ENCODE measurements at places on chromosomes 1 and 21. TPM values are rescaled to one million over a fixed set of nuclear protein-coding genes. Genes with fewer than 3 reads are reported as not detected.
A peak's percentile ranks its signal among the peaks of the same experiment; 100 is the strongest.

DNA sequence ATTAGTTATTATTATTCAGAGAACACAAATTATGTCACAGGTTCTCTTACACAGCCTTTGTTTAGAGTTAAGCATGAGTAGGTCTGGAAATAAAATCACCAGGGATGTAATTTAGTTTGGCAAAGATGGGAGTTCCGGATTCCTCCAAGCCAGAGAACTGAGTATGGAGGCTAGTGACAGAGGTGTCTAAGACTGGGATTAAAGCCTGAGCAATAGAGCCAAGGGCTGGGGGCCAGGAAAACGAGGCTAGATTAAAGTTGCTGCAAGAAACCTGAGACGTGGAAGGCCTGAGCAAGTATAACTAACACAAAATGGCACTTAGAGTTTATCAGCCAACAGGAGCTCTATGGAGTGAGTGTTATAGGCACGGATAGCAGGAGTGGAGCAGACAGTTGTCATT lies 381.6 kb downstream of the SRGAP2C start:
- H3K27me3 ChIP-seq = no peaks in the 10 kb centered on the region
- no peak overlapping the region for H3K27ac ChIP-seq
- no peak overlapping the region for H3K4me3 ChIP-seq

DNA sequence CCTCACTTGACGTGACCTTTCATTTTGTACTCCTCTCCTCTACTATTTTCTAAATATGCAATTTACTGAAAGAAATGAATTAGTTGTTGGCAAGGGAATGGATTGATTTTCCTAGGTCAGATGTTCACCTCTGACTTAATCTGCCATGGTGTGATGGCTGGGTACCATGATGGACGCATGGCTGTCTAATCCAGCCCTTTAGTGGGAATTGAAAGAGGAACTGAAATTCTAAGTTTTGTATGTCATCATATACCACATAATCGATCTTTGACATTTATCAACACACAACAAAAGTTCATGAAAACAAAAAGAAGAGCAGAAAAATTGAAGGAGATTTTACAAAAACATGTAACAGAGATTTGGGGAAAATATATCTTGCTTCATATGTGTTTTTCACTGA lies 331.3 kb upstream of the SNX7 start:
- no peak overlapping the region for H3K4me3 ChIP-seq
- H3K27me3 ChIP-seq = no peaks in the 10 kb centered on the region
- H3K27ac ChIP-seq = no peak overlapping the region
- H3K36me3 ChIP-seq = no peaks in the 10 kb centered on the region
- no peak for DNase-seq

GRCh38 chr1:245894843-245895242 lies 612.2 kb downstream of the SMYD3 start:
- DNase-seq = peak; percentile 31
- no peaks in the 10 kb centered on the region for H3K27me3 ChIP-seq
- H3K36me3 ChIP-seq = no peaks in the 10 kb centered on the region
- H3K4me3 ChIP-seq = no peak overlapping the region
- H3K4me1 ChIP-seq = no peaks in the 10 kb centered on the region

CD160 gene
- total RNA-seq = 0.25 TPM

DNA sequence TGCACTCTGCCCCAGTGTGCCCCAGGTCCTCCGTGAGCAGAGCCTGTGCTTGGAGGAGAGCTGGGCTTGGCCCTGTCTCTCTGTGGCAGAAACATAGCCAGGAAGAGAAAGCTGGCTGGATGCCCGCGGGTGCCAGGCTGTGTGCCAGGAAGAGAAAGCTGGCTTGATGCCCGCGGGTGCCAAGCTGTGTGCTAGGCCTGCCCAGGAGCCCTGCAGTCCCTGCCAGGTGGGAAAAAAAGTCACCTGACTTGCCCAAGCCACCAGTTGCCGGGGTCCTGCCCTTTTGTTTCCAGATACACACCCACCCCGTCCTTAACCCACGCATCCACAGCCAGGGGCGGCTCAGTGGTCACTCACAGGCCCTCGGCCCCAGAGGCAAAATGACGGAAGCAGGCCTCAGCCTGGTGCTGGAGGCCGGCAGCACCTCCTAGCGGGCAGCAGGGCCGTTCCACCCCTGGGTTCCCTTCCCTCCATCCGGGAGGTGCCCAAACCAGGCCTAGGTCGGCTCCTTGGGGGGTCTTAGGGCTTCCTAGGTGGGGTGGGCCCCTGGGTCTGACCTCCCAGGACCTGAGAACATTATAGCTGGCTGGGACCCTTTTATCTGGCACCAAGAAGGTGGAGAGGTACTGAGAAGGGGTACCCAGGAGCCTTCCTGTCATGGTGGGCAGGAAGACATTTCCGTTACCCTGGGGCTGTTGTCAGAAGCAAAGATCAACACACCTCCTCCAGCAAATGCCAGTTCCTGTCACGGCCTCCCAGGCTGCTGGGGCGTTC lies 9.1 kb downstream of the ITGB2 start:
- no peaks in the 10 kb centered on the region for H3K27me3 ChIP-seq
- H3K36me3 ChIP-seq = no peaks in the 10 kb centered on the region
- H3K4me1 ChIP-seq = peaks cover 19% of the 10 kb centered on the region
- DNase-seq = peak; percentile 88

NRDC gene
- 89.0 TPM for total RNA-seq

FCRL2 gene
- 0.10 TPM for total RNA-seq

COL11A1 gene
- total RNA-seq = 0.32 TPM

KRTAP7-1 gene
- total RNA-seq = not detected

TNFSF4 gene
- 0.44 TPM for total RNA-seq

DNA sequence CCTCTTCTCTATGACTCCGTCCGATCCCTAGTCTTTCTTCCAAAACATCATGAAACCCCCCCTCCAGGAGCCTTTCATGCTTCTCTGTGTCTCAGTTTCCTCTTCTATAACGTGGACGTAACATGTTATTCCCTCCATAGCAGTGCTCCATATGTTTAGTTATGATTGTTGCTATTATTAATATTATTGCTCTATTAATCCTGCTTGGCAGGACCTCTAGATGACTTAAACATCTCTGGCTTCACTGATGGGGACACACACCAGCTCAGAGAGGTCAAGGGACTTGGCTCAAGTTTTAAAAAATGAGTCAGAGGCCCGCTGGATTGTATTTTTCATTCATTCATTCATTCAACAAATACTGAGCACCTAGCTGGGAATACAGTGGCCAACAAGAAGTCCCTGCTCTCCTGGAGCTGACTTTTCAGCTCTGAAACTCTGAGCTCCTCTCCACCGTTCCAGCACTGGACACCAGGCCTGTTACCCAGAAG lies 404 bp upstream of the CPLANE2 start:
- H3K4me1 ChIP-seq = peaks cover 11% of the 10 kb centered on the region
- peak overlapping the region; percentile 49 for H3K4me3 ChIP-seq
- no peaks in the 10 kb centered on the region for H3K36me3 ChIP-seq
- H3K27ac ChIP-seq = peak overlapping the region; percentile 68

DNA sequence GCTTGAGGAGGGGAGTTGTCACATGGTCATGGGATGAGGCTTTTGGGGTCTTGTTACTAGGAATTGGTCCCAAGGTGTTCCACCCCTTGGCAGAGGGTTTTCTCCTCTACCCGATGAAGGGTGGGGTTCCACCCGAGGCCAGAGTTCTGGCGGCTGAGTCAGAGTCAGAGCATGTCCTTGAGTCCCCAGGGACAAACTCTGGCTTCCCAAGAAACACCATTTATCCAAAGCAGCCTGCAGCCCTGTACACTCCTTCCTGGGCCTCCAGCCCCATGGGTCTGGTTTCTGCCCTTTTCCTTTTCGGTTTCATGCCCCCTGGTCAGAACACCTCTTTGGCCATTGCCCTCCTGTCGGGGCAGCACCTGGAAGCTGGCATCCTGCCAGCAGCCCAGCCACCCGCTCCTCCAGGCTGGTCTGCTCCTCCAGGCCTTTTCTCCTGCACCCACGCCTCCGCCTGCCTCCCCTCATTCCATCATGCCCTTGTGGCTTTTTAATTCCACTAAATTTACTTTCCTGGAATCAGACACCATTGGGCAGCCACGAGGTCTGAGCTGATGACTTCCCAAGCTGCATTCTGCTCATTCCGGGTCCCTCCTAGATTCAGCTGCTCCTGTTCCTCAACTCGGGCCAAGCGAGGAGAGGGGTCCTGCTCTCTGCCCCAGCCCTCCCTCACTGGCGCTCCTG lies 301.7 kb upstream of the VAMP3 start:
- no peaks in the 10 kb centered on the region for H3K36me3 ChIP-seq
- H3K4me3 ChIP-seq = no peak overlapping the region
- no peaks in the 10 kb centered on the region for H3K27me3 ChIP-seq

- H3K36me3 ChIP-seq = no peaks in the 10 kb centered on the region
- H3K27me3 ChIP-seq = no peaks in the 10 kb centered on the region
- no peak for DNase-seq
- H3K4me3 ChIP-seq = no peak overlapping the region
These were observed 45.1 kb downstream of the FYB2 start for GRCh38 chr1:56774067-56774609.

DNA sequence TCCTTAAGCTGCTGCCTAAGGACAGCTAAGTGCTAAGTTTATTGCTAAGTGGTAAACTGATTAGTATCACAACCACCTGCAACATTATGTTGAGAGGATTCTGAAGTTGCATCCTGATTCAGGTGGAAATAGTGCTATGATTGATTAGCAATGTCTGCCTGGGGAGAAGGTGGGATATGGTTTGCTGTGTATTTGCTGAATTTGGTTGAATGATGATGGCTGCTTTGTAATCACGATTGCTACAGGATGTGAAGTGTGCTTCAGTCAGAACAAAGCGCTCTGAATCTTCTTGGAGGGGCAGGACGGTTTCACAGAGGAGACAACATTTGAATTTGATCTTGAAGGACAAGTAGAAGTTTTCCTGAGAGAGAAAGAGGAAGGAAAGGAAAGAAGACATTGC lies 226.0 kb downstream of the ST6GALNAC3 start:
- no peak overlapping the region for H3K4me3 ChIP-seq
- H3K36me3 ChIP-seq = no peaks in the 10 kb centered on the region
- H3K27ac ChIP-seq = no peak overlapping the region
- H3K4me1 ChIP-seq = no peaks in the 10 kb centered on the region
- DNase-seq = no peak

GRCh38 chr1:9826616-9827015 lies 2.9 kb upstream of the CLSTN1 start:
- H3K4me3 ChIP-seq = no peak overlapping the region
- no peak overlapping the region for H3K27ac ChIP-seq
- H3K4me1 ChIP-seq = peaks cover 10% of the 10 kb centered on the region
- H3K27me3 ChIP-seq = no peaks in the 10 kb centered on the region
- DNase-seq = no peak
- H3K36me3 ChIP-seq = no peaks in the 10 kb centered on the region

- no peak overlapping the region for H3K4me3 ChIP-seq
- no peak for DNase-seq
- H3K36me3 ChIP-seq = no peaks in the 10 kb centered on the region
- H3K27me3 ChIP-seq = no peaks in the 10 kb centered on the region
- no peak overlapping the region for H3K27ac ChIP-seq
These were observed 64.7 kb downstream of the NRIP1 start for GRCh38 chr21:15000081-15000480.

DNA sequence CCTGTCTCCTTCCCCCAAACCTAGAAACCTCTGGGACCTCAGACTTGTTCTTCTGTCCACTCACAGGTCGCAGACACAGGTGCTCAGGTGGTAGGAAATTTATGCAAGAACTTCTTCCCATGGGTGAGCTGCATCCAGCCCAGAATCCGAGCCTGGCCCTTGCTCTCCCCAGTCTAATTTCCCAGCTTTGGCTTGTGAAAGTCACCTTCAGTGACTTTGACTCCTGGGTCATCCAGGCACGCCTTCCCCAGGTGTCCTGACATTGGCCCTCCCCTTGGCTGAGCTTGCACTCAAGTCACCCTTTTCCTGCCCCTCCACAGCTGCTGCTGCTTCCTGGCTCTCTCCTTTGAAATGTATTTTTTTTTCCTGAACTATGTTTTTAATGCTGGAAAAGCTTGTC lies 6.6 kb downstream of the IPO13 start:
- peaks cover 2% of the 10 kb centered on the region for H3K4me1 ChIP-seq
- H3K36me3 ChIP-seq = no peaks in the 10 kb centered on the region
- H3K27me3 ChIP-seq = no peaks in the 10 kb centered on the region
- no peak for DNase-seq
- no peak overlapping the region for H3K27ac ChIP-seq

DNA sequence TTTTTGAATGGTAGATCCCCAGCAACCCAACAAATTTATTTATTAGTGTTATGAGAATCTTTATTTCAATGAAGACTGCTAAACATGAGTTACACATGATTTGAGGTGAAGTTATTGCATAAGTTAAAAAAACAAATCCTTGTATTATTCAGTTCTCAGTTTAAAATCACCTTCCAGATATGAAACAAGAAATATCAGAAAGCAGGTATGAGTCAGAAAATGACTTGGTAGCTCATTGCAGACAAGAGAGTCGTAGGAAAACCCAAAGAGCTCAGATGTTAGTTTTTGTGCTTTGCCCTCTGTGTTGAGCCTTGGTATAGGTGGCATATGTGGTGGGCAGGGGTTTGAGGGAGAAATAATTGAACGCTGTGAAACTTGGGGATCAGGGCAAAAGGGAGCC lies 339.4 kb downstream of the BRINP3 start:
- no peak overlapping the region for H3K4me3 ChIP-seq
- no peaks in the 10 kb centered on the region for H3K27me3 ChIP-seq
- no peaks in the 10 kb centered on the region for H3K4me1 ChIP-seq
- no peaks in the 10 kb centered on the region for H3K36me3 ChIP-seq

MROH7 gene
- 3.7 TPM for total RNA-seq

GRCh38 chr1:206005778-206006180 lies 2.6 kb upstream of the RAB7B start:
- no peak overlapping the region for H3K4me3 ChIP-seq
- no peaks in the 10 kb centered on the region for H3K4me1 ChIP-seq
- no peaks in the 10 kb centered on the region for H3K27me3 ChIP-seq
- no peak overlapping the region for H3K27ac ChIP-seq
- no peak for DNase-seq

DNA sequence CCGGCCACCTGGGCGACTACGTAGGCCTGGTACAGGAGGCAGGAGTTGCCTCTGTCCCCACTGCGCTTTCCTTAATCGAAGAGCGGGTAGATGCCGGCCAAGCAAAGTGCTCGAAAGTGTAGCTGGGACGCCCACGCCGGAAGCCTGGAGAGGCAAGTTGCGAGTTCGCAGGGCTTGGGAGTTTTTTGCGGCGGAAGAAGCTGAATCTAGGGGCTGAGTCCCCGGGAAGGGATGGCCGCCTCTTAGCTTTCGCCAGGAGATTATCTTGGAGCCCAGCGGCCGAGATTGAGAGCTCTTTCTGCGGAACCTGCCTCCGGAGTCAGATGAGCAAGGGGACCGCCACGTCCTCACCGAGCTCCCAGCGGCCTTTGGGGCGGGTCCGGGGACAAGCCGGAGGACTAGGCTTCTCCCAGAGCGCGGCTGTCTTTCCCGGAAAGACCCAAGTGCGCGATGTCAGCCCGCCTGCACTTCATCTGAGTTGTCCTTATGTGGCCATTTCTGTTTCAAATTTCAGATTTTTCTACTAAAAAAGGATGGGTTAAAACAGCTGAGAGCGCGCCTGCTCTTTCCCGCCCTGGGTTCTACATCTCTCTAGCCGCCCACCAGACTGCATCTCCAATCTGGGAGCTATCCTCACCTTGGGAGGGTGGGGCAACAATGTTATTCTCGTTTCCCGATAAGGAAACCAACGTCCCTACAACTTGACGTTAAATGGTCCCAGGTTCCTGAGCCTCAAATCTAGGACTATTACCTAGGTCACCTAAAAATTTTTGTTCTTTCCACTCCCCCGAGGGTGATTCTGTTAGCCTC lies 12.4 kb upstream of the TBX15 start:
- peaks cover 6% of the 10 kb centered on the region for H3K4me1 ChIP-seq
- no peaks in the 10 kb centered on the region for H3K36me3 ChIP-seq
- H3K4me3 ChIP-seq = no peak overlapping the region
- H3K27ac ChIP-seq = no peak overlapping the region

ALX3 gene
- total RNA-seq = not detected

NBPF6 gene
- total RNA-seq = not detected

ARHGEF10L gene
- 133 TPM for total RNA-seq

GRCh38 chr1:231517076-231517475 lies 11.4 kb upstream of the TSNAX start:
- no peaks in the 10 kb centered on the region for H3K4me1 ChIP-seq
- DNase-seq = no peak
- no peaks in the 10 kb centered on the region for H3K36me3 ChIP-seq
- H3K4me3 ChIP-seq = no peak overlapping the region
- H3K27ac ChIP-seq = no peak overlapping the region
- H3K27me3 ChIP-seq = no peaks in the 10 kb centered on the region
